Activated T-helper 1 cell treated with anti-CD3 and anti-CD28 coated beads, Interleukin-12 subunit alpha, Interleukin-12 subunit beta, Interleukin-2, Interleukin-4 antibody, amounts not matched to agents 30 ng/mL and 10 ng/mL and 1 ng/mL, durations not matched to agents 14 hours and 24 hours and 36 hours (primary cell): ENCODE measurements at places on chromosomes 11 and 22.

GRCh38 chr22:42025421-42025820, 26.8 kb downstream of the WBP2NL start:
- no peak for DNase-seq

GRCh38 chr11:1597331-1597993, 632 bp downstream of the KRTAP5-2 start:
- no peak for DNase-seq

GRCh38 chr22:44625421-44625760, 76.6 kb upstream of the PRR5 start:
- DNase-seq: no peak

DNA sequence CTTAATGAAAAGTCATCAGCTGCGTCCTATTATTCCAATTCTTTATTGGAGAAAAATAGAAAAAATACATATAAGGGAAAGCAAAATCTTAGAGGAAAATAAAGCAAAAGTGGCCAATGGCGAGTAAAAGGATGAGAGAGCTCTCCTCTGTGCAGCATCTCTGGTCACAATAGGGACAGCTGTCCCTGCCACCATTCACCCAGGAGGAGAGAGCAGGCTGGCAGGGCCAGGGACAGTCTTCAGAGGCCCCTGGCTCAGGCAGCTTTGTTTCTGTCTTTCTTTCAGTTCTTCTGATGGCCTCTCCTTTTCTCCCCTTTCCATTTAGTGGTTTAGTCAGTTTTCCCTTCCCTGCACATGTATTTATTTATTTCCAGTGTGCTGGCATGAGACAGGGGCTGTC, 941.3 kb downstream of the NTM start:
- no peak for DNase-seq

- peak; percentile 68 for DNase-seq
Measured at GRCh38 chr11:288478-289397, at the start of gene PGGHG. Gene PGGHG (plus strand): TSS chr11:289126. CDS start chr11:289817, 691 bp downstream.

DNA sequence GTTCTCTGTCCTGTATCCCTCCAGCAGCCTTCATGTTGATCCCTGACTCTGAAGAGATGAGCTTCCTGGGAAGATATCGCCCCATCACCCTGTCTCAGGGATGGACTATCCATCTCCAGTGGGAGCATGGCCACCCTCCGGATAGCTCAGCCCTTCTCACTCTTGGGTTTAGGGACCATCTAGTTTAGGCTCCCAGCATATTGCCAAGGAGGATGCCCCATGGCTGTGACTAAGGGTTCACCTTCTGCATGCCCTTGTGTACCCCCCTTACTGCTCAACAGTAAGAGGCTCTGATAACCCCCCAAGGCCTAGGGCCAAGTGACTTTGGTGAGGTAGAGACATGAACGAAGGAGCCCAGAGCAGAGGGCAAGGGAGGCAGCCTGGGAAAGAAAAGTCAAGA, 1.3 kb downstream of the TMPRSS13 start:
- no peak for DNase-seq

- DNase-seq: no peak
Measured at GRCh38 chr11:114124601-114125144, 65.2 kb downstream of the ZBTB16 start.

DNA sequence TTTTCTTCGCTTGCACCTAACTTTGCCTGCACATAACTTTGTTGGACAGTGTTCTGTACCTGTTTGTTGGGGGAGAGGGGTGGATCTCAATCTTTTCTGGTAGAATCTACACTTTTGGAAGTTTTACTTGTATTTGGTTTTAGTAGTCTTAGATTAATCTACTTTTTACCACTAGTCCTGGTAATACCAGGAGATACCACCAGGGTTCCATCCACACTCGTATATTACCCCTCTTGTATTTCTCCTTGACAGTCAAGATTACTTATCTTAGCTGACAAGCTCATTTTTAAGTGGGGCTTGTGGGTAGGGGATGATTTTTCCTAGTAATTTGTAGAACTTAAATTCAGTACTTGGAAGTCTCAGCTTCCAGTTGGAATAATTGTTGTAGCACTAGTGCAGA, 37.3 kb upstream of the TECTA start:
- no peak for DNase-seq
